ENCODE measurements at places on chromosomes 6 and 20.

- no peak for DNase-seq
Measured at GRCh38 chr20:20411402-20411801, 43.5 kb downstream of the INSM1 start.

- DNase-seq = no peak
Measured at GRCh38 chr6:128478230-128479047, 42.0 kb downstream of the PTPRK start.

- DNase-seq = no peak
Measured at GRCh38 chr6:159376516-159377158, 207.4 kb downstream of the FNDC1 start.

DNA sequence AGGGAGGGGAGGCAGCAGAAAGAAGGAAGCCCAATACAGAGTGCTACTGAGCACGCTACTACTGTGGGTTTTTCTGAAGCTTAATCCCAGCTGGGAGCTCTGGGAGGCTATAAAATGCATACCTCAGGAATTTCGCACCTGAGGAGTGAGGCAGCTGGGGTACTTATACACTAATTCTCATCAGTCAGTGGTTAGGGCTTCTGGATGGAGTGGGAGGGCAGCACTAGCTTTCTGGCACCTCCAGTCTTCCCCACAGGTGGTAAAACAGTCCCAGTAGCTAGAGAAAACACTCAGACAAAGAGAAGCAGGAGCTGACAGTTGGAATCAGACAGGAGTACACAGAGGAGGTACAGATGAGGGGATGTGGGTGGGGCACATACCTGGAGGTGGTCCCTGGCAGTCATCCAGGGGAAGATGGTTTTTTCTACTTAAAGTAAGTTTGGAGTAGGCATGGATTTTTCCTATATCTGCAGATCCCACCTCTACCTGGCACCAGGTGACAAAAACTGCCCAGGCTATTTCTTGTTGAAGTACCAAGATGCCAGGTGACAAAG is 37.8 kb downstream of the CPXM1 start:
- DNase-seq = no peak

GRCh38 chr6:106206905-106207304 is 118.7 kb downstream of the ATG5 start:
- no peak for DNase-seq

- DNase-seq = peak; percentile 99
Measured at GRCh38 chr6:33410050-33410710, 634 bp upstream of the PHF1 start.

GRCh38 chr6:33419580-33420490 is at the start of gene SYNGAP1:
TSS of gene SYNGAP1 (plus strand) at chr6:33420065. CDS start at chr6:33420265, 200 bp downstream.
- no peak for DNase-seq

- no peak for DNase-seq
Measured at GRCh38 chr6:70370496-70370895, 42.8 kb upstream of the FAM135A start.

- DNase-seq = no peak
Measured at GRCh38 chr6:143410859-143411270, 39.6 kb downstream of the ADAT2 start.

GRCh38 chr6:40936818-40937251 is 102.2 kb downstream of the UNC5CL start:
- no peak for DNase-seq

DNA sequence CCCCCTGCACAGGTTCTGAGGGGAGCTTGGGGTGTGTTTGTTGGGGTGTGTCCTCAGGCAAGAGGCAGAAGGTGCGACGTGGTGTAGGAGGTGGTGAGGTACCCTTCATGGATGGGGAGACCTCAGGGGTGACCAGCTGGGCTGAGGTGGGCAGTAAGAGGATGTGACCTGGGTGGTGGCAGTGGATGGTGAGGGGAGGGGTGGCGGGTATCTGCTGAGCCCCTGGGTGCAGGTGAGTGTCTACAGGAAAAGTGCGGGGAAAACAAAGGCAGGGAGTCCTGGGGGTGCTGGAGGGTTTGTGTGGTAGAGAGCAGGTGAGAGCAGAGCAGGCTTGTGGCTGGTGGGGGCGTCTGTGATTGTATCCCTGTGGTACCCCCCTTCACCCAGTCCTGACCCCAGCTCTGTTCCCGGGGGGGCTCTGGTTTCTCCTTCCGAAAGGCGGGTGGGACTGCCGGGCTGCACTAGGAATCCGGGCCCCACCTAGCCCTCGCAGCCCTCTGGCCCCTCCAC is 631 bp downstream of the RAET1L start:
- no peak for DNase-seq

- DNase-seq = no peak
Measured at GRCh38 chr6:139577763-139578604, 203.5 kb upstream of the CITED2 start.

- no peak for DNase-seq
Measured at GRCh38 chr20:62893700-62894099, 32.1 kb upstream of the TCFL5 start.

- DNase-seq = no peak
Measured at GRCh38 chr6:133969921-133970295, 16.9 kb downstream of the TBPL1 start.

DNA sequence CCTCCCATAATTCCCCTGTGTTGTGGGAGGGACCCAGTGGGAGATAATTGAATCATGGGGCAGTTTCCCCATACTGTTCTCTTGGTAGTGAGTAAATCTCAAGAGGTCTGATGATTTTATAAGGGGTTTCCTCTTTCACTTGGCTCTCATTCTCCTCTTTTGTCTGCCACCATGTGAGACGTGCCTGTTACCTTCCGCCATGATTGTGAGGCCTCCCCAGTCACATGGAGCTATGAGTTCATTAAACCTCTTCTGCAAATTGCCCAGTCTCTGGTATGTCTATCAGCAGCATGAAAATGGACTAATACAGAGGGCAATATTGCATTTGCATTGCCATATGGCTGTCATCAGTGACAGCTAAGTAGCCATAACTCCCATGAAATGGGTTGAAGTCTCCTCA is 63.2 kb downstream of the ZNF217 start:
- no peak for DNase-seq
